ENCODE measurements at places on chromosomes 11 and 22.

GRCh38 chr11:108938604-108939003 lies 273.7 kb downstream of the DDX10 start:
- DNase-seq, result no peak

- DNase-seq, result no peak
These were observed 5.3 kb downstream of the VSIG2 start for GRCh38 chr11:124746621-124747243.

DNA sequence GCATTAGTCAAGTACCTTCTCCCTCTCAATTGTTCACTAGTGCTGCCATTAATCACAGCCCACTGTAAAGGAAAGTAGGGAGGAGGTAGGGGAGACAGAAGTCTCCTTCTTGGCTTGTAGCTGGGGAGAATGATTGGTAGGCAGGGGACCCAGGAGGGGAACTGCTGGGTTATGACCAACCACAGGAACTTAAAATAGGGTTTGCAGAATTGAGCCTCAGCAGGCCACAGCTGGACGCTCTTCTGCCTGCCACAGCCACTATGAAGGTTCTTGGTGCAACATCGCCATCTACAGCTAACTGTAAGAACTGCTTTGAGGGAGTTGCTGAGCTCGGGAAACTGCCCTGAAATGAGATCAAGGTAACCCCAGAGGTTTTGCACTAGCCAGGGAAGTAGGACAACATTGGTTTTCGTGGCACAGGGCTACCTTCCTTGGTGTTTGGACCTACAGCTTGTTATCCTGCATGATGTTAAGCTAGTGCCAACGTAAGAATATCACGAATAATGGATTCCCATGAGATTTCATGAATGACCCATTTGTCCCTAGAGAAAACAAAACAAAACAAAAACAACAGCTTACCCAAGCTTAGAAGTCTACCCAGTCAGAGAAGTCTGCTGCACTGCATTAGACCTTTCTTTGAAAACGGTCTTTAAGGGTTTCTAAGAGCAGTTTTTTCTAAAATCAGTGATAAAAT lies 787.1 kb upstream of the API5 start:
- peak; percentile 81 for DNase-seq

DNA sequence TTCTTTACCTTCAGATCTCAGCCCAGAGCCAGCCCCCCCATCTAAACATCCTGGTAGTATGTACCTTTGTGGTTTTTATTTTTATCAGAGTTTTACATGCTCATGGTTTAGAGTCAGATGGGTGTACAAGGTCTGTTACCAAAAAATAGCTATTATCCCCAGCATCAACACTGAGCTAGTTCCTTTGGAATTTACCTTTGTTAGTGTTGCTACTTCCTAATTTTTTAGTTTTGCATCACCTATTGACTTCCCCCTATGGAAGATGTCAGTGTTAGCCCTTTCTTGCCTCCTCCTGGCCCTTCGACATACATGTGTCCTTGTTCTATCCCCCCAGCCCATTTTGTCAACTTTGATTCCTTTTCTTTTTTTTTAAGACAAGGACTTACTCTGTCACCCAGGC lies 7.4 kb downstream of the UPB1 start:
- no peak for DNase-seq

GRCh38 chr22:20127869-20128618 lies 3.6 kb upstream of the ZDHHC8 start:
- DNase-seq, result no peak

DNA sequence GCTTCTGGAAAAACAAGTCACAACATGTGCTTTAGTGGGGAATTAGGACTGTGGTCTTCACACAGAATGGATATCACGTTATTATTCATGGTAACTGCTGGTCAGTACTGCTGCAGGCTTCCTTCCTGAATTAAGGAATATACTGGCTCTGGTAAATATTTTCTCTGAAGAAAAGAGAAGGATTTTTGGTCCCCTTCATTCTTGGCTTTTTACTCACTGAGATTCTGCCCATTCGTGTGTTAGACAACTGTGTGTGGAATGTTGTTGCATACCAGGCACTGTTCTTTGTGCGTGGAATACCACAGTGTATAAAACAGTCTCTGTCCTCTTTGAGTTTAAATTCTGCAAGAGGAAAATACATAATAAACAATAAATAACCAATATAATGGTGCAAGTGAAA lies 80.3 kb downstream of the ALX4 start:
- no peak for DNase-seq

DNA sequence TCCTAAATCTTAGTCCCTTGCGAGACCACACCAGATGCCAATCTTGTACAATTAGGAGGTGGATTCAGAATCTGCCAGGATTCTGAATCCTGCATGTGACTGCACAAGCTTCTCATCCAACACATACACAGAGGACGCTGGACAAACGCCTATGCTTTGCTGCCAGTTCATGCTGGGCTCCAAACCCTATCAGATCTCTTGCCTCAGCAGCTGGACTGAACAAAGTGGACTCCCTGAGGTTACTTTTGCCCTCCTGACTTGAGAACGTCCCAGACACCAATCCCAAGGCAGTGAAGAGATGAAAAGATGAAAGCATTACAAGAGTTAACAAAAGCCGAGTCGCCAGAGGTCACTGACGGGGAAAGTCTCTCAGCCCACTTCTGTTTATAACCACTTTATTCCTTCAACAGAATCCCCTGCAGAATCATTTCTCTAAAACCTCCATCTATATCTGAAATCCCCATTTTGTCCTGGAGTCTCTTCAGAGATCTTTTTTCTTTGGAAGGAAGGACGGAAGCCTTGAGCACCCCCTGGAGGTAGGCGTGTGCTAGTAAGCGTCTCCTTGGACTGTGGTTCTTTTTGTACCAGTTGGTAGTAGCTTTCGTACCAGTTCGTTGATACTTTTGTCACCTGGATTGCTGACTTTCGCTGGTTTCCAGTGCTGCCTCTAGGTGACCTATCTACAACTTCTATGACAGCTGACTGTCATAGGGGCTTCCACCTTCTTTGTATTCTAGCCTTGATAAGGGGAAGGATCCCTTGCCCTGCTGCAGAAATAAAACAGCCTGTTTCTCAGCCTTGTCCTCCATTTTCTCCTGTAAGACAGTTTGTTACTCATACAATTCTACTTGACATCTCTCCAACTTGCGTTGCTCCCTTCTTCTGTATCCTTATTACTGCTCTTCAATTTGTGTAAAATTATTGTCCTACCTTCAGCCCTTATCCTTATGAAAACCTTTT lies 26.1 kb upstream of the EED start:
- DNase-seq, result peak; percentile 67

DNA sequence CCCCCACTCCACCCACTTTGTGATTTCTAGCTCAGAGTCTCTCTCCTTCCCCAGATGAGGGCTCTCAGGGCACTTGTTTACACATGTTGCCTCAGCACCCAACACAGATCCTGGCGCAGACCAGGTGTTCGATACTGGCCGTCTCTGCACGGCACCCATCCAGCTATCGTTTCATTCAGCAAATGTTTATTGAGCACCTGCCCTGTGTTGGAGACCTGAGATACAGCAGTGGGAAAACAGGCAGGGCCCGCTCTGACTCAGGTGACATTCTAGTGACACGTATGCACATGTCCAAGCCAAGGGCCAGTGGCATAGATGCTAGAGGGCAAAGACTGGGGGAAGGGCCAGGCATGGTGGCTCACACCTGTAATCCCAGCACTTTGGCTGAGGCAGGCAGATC lies 71.9 kb downstream of the NFAM1 start:
- no peak for DNase-seq

GRCh38 chr11:70423523-70424505 lies 25.5 kb downstream of the CTTN start:
- DNase-seq, result no peak

DNA sequence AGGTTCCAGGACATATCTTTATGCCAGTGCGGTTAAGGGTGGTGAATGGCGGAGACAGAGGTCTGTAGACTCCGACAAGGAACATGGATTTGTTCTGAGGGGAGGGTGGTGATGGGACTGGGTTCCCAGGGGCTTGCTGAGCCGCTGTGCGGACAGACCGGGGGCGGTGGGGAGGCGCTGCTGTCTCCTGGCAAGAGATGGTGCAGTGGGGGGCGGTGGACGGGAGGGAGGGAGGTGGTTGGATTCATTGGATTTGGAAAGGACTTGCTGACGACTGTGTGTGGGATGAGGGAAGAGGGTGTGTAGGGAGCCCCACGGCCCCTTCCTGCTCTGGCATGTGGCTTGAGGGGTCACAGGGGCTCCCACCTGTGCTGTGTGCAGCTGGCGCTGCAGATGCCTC lies 43.2 kb downstream of the FLRT1 start:
- DNase-seq, result no peak

DNA sequence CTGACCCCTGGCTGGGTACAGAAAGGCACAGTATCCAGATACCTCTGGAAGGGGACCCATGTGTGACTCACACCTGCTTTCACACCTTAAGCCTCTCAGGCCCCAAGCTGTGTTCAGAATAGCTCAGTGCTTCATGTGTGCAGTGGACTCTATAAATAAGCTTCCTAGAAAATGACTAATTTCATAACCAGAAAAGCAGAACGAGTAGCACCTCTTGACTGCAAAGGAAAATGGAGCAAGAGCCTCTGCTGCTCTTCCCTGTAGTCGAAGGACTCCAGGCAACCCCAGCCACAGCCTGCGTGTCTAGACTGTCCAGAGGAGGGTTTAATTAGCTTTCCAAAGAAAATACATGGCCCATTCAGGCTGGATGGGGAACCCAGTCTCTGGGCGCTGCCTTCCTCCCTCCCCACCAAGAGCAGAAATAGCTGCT lies 23.1 kb downstream of the PTPN5 start:
- no peak for DNase-seq

Data from neural crest cell (in vitro differentiated cells).